ENCODE measurements at places on chromosomes 7 and 10. TPM values are rescaled to one million over a fixed set of nuclear protein-coding genes. Genes with fewer than 3 reads are reported as not detected.

The MKI67 gene
- total RNA-seq, result 2.6 TPM

The PROSER2 gene
- total RNA-seq, result 21.5 TPM

The FANK1 gene
- total RNA-seq, result 6.3 TPM

The ASAH2 gene
- 11.3 TPM for total RNA-seq

The NRG3 gene
- 0.57 TPM for total RNA-seq

The SFTPA1 gene
- total RNA-seq, result 0.91 TPM

The FUOM gene
- 20.3 TPM for total RNA-seq

The STRIP2 gene
- total RNA-seq, result 0.52 TPM

The TBXAS1 gene
- 13.0 TPM for total RNA-seq

The PDCD4 gene
- 114 TPM for total RNA-seq

The LRRD1 gene
- not detected for total RNA-seq

The ODAD2 gene
- total RNA-seq, result 0.86 TPM

The INHBA gene
- 2.9 TPM for total RNA-seq

The CCDC71L gene
- 19.4 TPM for total RNA-seq

The ZNF365 gene
- total RNA-seq, result 0.21 TPM

The CDC14C gene
- total RNA-seq, result not detected

The CHRM2 gene
- total RNA-seq, result 0.81 TPM

The GHRHR gene
- total RNA-seq, result not detected

The MICU1 gene
- 48.2 TPM for total RNA-seq

The FLNC gene
- total RNA-seq, result 84.1 TPM

The HDAC9 gene
- 20.0 TPM for total RNA-seq

The OPALIN gene
- total RNA-seq, result not detected

The NPVF gene
- not detected for total RNA-seq

The ZNF727 gene
- 13.5 TPM for total RNA-seq

The APBB1IP gene
- 8.0 TPM for total RNA-seq

The SLC18A3 gene
- not detected for total RNA-seq

The KCP gene
- total RNA-seq, result 14.5 TPM

The SLC29A4 gene
- 3.7 TPM for total RNA-seq

The SAP25 gene
- total RNA-seq, result 2.8 TPM

The CLCN1 gene
- 0.31 TPM for total RNA-seq

The EPO gene
- total RNA-seq, result 0.68 TPM

The FAM13C gene
- total RNA-seq, result 26.6 TPM

The NPC1L1 gene
- total RNA-seq, result 0.10 TPM

The CCDC201 gene
- total RNA-seq, result not detected

The HOXA2 gene
- total RNA-seq, result 1.8 TPM

The LIPN gene
- total RNA-seq, result not detected

The GPR158 gene
- total RNA-seq, result 0.21 TPM

The KLF14 gene
- 0.36 TPM for total RNA-seq

The STMP1 gene
- 32.9 TPM for total RNA-seq

The RBM33 gene
- 70.8 TPM for total RNA-seq

The KCNH2 gene
- 17.7 TPM for total RNA-seq

The KIAA1217 gene
- total RNA-seq, result 108 TPM

The STEAP4 gene
- 105 TPM for total RNA-seq

The TDRD1 gene
- total RNA-seq, result 0.23 TPM

The EEPD1 gene
- total RNA-seq, result 11.4 TPM

The NODAL gene
- total RNA-seq, result not detected
